Activated naive CD8-positive, alpha-beta T cell treated with anti-CD3 and anti-CD28 coated beads, Interleukin-2, amount 50 U/mL, for 24 hours (primary cell): ENCODE measurements at places on chromosomes 6 and 20.
A peak's percentile ranks its signal among the peaks of the same experiment; 100 is the strongest.

- DNase-seq = no peak
- H3K27ac ChIP-seq = no peak overlapping the region
These were observed 131.3 kb downstream of the MTFR2 start for GRCh38 chr6:136118787-136119186.

DNA sequence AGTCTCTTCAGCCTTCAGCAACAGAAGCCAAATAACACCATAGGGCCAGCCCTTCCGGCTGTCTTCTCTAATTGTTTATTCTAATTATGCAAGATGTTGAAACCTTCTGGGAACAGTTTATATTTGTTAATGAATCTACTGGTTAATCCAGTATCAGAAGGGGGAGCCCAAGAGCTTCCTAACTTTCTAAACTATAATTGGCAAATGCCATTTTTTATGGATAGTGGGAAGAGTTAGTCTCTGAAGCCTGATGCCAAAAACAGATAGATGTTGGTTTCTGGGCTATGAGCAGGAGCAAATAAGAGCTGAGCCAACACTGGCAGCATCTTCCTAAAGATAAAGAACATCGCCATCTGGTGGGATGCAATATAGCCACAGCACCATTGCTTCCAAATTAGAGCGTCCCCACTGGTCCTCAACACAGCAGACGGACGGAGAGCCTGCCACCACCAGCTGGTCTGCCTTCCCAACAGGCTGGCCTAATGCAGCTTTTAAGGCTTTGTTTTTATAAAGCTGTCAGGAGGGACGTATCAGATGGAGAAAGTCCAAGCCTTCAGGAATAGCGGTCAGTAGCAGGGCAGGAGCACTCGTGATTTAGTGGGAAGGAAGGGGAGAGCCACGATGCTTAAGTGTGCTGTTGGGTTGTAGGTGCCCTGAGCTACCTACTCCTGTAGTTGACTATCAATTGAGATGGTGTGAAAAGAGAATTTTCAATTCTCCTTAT is 118.8 kb downstream of the RALGAPA2 start:
- H3K27ac ChIP-seq = no peak overlapping the region
- H3K4me3 ChIP-seq = no peak overlapping the region
- DNase-seq = peak; percentile 23
- no peaks in the 10 kb centered on the region for H3K27me3 ChIP-seq

DNA sequence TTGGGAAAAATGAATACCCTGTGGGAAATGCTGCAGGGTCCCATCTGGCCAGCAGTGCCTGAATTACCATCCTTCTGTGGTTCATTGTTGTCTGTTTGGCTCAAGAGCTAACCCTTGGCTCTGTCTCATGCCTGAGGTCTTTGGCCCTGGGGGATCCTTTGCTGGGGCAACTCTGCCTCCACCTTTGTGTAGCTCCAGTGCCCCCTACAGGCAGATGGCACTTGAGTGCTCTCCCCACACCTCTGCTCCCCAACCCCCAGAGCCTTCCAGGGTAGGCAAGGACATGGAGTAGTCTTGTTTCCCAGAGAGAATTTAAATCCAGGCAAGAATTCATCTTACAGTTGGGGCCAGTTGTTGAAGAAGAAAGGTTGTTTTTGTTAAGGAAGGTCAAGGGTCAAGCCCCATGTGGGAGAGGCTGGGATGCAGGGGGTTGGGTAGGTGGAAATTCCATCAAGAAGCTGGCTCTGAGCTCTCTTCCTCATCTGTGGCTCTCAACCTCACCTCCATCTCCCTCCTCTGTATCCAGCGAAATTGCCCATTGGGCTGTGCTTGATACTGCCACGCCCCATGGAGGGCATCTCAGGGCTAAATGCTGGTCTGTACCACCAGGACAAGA is 44.2 kb downstream of the ZNF831 start:
- H3K36me3 ChIP-seq = no peaks in the 10 kb centered on the region
- peaks cover 25% of the 10 kb centered on the region for H3K4me1 ChIP-seq
- H3K27ac ChIP-seq = no peak overlapping the region
- H3K4me3 ChIP-seq = no peak overlapping the region

GRCh38 chr6:134123666-134124208 is 71.3 kb upstream of the SLC2A12 start:
- DNase-seq = no peak
- no peaks in the 10 kb centered on the region for H3K36me3 ChIP-seq
- no peaks in the 10 kb centered on the region for H3K27me3 ChIP-seq
- no peak overlapping the region for H3K4me3 ChIP-seq
- no peak overlapping the region for H3K27ac ChIP-seq

DNA sequence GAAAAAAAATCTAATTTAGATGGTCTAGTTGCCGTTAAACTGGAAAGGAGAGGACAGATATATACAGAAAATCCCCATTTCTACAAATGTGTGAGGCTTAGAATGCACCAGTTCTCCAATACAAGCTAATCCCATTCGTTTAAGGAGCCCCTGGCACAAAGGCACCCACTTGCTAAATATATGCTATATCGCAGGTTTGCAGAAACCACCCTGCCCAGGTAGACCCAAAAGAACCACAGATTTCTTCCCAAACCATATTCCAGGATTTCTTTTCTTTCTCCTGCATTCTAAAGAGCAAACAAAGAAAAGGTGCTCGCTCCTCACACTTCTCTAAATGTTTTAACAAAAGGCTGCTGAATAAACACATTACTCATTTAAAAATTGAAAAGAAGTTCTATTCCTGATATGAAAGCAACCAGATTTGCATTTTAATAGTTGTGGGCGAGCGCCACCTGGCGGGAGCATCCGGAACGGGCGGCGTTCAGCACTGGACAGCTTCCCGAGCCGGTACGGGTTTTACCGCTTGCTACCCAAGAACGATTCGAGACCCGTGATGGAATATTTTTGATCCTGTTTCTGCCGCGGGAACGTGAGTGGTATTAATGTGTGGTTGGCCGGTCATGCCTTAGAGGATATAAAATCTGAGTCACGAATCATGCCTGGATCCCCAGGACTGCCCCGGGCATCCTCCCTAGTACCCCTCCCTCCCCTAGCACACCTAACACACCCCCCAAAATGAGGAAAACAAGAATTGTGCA is 2.1 kb downstream of the PTPRT start:
- H3K4me3 ChIP-seq = no peak overlapping the region
- no peaks in the 10 kb centered on the region for H3K36me3 ChIP-seq
- DNase-seq = peak; percentile 77
- peaks cover 7% of the 10 kb centered on the region for H3K4me1 ChIP-seq

GRCh38 chr6:37673436-37673835 is 24.2 kb downstream of the MDGA1 start:
- DNase-seq = no peak
- H3K4me3 ChIP-seq = no peak overlapping the region
- H3K4me1 ChIP-seq = no peaks in the 10 kb centered on the region

DNA sequence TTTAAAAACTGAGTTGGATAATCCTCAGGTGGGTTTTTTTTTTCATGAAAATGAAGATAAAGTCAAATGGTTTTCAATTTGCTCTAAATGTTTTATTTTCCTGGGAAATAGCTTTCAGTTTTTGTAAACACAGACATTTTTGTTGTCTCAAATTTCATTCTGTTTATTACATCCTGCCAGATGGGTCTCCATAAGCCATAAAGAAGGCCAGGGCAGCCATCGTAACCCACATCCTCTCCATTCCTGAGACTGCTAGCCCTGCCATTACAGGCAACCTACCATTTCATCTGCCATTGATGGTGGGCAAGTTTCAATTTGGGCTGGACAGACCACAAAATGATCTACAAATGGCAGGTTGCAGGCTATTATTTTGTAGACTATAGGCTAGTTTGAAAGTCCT is 60.8 kb downstream of the BTBD3 start:
- DNase-seq = no peak
- no peak overlapping the region for H3K4me3 ChIP-seq
- no peaks in the 10 kb centered on the region for H3K4me1 ChIP-seq
- no peak overlapping the region for H3K27ac ChIP-seq

- H3K4me3 ChIP-seq = no peak overlapping the region
- peaks cover 2% of the 10 kb centered on the region for H3K4me1 ChIP-seq
- H3K27ac ChIP-seq = no peak overlapping the region
- H3K27me3 ChIP-seq = peaks cover 47% of the 10 kb centered on the region
- H3K36me3 ChIP-seq = no peaks in the 10 kb centered on the region
- no peak for DNase-seq
These were observed 104.5 kb upstream of the RNF24 start for GRCh38 chr20:4119854-4120209.

DNA sequence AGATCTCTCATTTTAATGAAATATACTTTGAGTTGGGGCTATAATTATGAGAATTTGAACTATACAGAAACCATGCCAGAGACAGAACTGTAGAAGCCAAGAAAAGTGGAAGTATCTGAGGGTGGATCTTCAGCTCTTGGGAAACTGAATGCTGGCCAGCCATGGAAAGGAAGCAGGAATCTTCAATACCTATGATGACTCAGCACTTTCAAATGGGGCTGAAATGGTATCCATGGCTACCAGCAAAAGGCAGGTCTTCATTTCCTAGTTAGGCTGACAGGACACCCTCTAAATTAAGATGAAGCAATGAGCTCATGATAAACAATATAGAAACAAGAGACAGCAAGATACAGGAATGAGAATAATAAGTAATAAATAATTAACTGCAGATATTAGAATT is 171.3 kb downstream of the COL21A1 start:
- no peak overlapping the region for H3K27ac ChIP-seq
- H3K4me1 ChIP-seq = no peaks in the 10 kb centered on the region
- H3K36me3 ChIP-seq = no peaks in the 10 kb centered on the region
- no peaks in the 10 kb centered on the region for H3K27me3 ChIP-seq
- H3K4me3 ChIP-seq = no peak overlapping the region

- no peak overlapping the region for H3K4me3 ChIP-seq
- no peak overlapping the region for H3K27ac ChIP-seq
- no peaks in the 10 kb centered on the region for H3K36me3 ChIP-seq
- no peaks in the 10 kb centered on the region for H3K27me3 ChIP-seq
These were observed 15.3 kb upstream of the SMLR1 start for GRCh38 chr6:130811932-130812331.

DNA sequence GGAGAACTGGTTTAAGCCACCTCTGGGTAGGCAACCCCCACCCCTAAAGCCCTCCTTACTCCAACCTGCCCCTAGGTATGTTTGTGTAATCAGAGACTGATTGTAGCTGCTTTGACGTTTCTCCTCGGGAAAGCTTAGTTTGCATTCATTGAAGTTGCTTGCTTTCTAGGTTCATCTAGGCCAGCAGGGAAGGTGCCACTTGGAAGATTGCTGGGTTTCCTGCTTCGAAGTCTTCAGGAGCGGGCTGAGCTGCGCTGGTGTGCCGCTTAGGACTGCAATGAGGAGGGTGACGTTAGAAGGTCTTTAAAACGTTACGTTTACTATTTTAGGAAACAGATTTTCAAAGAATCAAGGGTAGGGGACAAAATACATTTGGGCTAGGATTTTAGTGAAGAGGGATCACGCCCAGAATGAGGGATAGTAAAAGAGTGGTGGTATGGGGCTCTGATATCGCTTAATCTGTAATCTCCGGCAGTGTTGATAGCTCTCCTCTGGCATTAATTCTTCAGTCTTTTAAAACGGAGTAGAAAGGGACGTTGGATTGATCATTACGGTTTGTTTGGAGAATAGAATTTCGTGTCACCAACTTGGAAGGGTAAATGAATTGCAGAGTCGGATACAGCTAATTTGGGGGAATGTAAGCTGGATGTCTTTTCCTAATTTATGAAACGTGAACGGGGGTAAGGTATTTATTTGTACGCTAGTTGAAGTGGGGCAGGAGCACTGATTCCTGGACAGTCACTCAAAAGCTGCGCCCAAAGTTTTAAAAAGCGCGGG is 92.6 kb upstream of the PRDM1 start:
- H3K36me3 ChIP-seq = no peaks in the 10 kb centered on the region
- peak overlapping the region; percentile 16 for H3K27ac ChIP-seq
- peaks cover 77% of the 10 kb centered on the region for H3K27me3 ChIP-seq

DNA sequence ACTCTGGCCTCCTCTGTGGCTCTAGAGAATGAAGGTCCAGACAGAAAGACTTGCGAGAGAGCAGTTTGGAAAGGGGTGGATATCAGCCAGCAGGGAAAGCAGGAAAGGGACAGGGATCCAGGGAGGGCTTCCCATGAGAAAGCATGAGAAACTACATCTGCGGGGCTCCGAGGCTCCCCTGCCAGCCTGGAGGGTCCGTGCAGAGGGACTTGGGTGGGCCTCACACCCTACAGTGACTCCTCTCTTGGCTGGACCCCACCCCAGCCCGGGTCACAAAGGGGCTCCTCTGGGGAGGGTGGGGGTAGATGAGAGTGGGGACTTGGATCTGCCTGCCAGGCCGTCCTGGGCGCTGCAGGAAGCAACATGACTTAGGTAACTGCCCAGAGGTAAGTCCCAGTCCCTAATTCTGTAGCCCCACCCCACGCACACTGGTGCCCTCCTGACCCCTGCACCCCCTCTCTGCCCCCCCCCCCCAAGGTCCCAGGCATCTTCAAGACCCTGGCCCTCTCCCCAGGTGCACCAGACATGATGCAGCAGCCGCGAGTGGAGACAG is at the start of gene TMEM239:
TSS of gene TMEM239 (plus strand) at position 335 of the 553 bp plus-strand sequence. CDS start at position 526, 191 bp downstream.
- H3K36me3 ChIP-seq = no peaks in the 10 kb centered on the region
- H3K27me3 ChIP-seq = peaks cover 35% of the 10 kb centered on the region
- H3K4me3 ChIP-seq = no peak within 1 kb of the TSS
- H3K4me1 ChIP-seq = peaks cover 6% of the 10 kb centered on the region
- H3K27ac ChIP-seq = no peak within 1 kb of the TSS

DNA sequence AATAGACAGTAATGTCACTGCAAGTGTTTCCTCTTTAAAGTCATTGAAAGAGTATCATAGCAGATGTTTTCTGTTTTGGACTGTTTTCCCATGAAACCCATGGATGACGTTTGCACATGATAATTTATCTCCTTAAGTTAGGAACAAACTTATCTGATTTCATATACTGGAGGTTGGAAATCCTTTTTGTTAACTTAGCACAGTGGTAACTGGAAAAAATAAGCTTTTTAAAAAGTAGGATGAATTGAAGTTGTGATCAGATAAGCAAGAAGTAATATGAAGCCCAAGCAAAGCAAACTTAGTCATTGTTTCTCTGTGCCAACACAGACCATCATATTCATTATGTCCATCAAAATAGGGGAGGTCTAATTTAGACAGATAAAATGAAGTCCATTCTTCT is 61.6 kb downstream of the PLCB4 start:
- no peaks in the 10 kb centered on the region for H3K27me3 ChIP-seq
- H3K4me3 ChIP-seq = no peak overlapping the region
- no peak for DNase-seq
- no peaks in the 10 kb centered on the region for H3K36me3 ChIP-seq
- H3K27ac ChIP-seq = no peak overlapping the region

- peaks cover 4% of the 10 kb centered on the region for H3K27me3 ChIP-seq
- H3K4me3 ChIP-seq = no peak overlapping the region
- no peaks in the 10 kb centered on the region for H3K36me3 ChIP-seq
- H3K4me1 ChIP-seq = no peaks in the 10 kb centered on the region
- H3K27ac ChIP-seq = no peak overlapping the region
- DNase-seq = no peak
These were observed 304.5 kb upstream of the MAP3K7 start for GRCh38 chr6:90891355-90891754.

DNA sequence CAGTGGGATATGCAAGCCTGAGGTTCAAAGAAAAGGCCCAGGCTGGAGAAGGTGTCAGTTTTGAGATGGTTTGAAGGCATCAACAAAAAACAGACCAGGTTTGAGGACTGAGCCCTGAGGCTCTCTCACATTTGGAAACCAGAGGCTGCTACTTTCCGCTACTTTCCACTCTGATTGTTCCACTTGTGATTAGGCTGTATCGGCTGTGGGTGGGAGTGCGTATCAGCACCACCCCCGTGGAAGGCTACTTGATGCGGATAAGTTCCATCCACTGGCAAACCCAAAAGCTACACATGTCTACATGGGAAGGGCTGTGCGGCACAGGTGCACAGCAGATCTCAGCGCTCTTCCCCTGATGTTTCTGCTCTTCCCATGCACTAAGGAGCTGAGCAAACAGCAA is 198.7 kb downstream of the GMPR start:
- peak overlapping the region; percentile 75 for H3K4me3 ChIP-seq
- peaks cover 73% of the 10 kb centered on the region for H3K4me1 ChIP-seq
- peaks cover 15% of the 10 kb centered on the region for H3K36me3 ChIP-seq
- no peaks in the 10 kb centered on the region for H3K27me3 ChIP-seq
